ENCODE measurements at places on chromosomes 11 and 22.
A peak's percentile ranks its signal among the peaks of the same experiment; 100 is the strongest.

DNA sequence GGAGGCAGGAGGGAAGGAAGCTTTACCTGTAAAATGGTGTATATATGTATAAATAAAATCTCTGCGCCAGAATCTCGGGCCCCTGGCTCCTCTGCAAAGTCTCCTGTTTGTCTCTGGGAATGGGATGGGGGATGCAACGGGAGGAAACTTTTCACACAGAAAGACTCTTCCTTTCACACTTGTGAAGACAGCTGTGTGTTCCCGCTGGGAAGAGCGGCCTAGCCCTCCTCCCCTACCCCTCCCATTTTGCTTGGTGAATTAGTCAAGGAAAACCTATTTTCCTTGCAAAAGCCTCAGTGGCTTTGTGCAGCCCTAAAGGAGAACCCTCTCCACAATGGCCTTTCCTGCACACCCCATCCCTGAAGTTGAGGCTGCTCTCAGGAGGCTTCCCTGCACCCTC, 9.4 kb upstream of the IGF2 start:
- no peak for DNase-seq

GRCh38 chr11:78796956-78797355, 222.3 kb upstream of the NARS2 start:
- no peak for DNase-seq

GRCh38 chr11:67126986-67127385, 7.9 kb downstream of the KDM2A start:
- no peak for DNase-seq

DNA sequence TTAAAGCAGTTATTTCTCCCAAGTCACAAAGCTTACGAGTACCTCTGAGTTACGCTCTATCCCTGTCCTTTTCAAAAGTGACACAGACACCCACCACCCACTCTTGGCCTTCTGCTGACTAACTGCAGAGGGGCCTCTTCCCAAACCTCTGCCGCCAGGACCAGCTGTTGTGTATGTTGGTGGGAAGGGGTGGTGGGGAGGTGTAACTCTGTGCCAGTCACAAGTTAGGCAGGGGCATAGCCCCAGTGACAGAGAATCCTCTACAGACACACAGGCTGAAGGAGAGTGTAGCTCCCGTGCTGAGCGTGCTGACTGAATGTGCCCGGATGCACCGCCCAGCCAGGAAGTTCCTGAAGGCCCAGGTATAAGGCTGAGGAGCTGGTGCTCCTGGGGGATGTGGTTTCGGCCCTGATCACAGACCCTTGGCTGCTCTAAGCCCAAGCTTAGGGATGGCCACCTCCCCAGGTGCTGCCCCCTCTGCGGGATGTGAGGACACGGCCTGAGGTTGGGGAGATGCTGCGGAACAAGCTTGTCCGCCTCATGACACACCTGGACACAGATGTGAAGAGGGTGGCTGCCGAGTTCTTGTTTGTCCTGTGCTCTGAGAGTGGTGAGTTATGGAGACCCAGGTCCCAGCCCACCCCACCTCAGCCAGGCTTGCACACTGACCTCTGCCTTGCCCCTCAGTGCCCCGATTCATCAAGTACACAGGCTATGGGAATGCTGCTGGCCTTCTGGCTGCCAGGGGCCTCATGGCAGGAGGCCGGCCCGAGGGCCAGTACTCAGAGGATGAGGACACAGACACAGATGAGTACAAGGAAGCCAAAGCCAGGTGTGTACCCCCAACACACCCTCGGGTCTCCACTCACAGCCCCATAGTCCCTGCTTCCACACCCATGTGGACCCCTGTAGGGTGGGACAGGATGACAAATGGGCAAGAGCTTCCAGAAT, 4.9 kb downstream of the RIC8A start:
- DNase-seq, result no peak

DNA sequence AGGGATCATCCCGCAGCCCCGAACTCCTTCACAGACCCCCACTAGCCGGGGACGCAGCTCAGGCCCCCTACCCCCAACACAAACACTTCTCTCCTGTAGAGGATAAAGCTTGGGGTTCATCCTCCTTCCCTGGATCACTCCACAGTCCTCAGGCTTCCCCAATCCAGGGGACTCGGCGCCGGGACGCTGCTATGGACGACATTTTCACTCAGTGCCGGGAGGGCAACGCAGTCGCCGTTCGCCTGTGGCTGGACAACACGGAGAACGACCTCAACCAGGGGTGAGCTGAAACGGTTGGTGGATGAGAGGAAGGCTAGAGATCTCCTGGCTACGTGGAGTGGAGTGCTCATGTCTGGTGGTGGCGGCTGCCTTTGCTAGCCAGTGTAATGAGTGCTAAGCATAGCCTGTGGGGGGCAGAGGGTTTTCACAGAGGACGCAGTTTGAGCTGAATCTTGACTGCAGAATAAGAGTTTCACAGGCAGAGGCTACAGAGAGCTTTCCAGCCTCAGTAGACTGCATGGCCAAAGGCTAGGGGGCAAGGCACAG, 580 bp downstream of the ILK start:
- DNase-seq, result no peak

DNA sequence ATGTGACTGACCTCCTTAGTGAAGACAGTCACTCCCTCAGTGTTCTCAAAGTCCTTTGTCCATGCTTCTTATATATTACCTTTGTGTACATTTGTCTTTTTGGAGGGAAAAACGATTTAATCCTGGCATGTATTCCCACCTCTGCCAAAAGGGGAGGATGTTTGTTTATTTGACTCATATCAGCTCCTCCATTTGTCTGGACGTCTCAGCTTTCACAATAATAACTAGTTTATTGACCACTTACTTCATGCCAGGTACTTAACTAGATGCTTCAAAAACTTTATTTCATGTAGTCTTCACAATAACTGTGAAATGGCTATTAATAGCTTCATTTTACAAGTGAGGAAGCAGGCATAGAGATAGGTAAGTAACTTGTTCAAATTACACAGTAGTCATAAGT, 5.3 kb downstream of the TBCEL start:
- DNase-seq, result no peak

DNA sequence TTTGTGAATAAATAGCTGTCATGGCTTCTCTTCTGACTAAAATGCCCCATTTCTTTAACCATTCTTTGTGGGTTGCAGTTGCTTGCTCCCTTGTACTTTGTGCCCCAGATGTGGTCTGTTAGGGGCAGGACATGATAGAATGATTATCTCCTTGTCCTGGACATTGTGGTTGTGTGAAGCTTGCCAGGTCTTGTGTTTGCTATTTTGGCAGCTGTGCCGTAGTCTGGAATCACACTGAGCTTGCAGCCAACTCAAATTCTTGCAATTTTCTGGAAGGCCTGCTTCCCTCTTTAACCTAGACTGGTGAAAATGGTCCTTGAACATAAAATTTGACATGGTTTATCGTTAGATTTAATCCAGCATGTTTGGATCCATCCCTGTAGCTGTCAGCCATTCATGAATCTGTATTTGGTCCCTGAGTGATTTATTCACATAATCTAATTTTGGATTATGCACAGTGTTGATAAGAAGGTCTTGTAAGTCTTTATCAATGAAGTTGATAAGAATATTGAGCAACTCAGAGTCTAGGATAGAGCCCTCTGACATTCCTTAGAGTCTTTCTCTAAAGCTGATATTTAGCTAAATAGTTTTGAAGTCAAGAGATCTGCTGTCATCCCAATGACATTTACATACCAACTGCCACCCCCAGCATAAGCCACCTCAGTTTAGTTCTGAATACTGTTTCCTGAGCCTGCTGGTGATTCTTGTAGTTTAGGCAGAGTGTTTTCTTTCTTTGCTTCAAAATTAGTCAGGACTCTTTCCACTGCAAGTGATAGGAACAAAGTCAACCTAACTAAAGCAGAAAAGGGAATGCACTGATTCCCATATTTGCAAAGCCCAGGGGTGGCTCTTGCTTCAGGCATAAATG, 9.8 kb downstream of the SPON1 start:
- no peak for DNase-seq

- DNase-seq, result no peak
Observed at GRCh38 chr11:20589796-20590195, 9.6 kb upstream of the SLC6A5 start.

- DNase-seq, result no peak
Observed at GRCh38 chr11:128707681-128708080, 13.8 kb downstream of the FLI1 start.

GRCh38 chr11:129278586-129279319, 86.6 kb upstream of the ARHGAP32 start:
- DNase-seq, result no peak

DNA sequence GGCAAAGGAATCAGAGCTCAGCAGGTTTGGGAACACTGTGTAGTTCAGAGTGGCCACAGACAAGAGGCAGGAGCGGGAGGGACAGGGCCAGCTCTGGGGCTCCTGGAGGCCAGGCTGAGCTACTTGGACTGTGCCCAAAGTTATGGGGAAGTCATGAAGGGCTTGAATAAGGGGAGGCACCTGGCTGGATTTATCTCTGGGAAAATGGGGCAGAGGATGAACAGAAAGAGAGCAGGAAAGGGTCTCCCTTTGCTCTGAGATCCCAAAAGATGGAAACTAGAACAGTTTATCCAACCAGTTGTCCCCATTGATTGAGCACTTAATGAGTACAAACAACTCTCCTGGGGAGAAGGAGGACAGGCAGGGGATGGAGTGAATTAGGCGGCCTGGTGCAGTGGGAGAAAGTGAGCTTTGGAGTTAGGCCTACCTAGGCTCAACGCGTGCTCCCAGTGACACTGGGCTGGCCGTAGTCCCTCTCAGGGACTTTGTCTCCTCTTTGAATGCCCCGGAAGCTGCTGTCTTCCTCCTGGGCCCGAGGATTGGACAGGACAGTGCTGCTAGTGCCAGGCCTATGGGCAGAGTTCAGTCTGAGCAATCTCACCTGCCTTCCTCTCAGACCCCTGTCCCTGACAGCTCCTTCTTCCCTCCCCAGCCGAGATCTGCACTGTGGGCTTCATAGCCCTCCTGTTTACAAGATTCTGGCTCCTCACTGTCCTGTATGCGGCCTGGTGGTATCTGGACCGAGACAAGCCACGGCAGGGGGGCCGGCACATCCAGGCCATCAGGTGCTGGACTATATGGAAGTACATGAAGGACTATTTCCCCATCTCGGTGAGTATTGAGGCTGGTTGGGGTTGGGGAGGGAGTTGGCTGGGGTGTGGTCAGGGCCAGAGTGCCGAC, 2.0 kb downstream of the MOGAT2 start:
- DNase-seq, result no peak

GRCh38 chr11:10784232-10785145, 24.2 kb downstream of the EIF4G2 start:
- no peak for DNase-seq

- DNase-seq, result no peak
Observed at GRCh38 chr11:70572974-70573260, 174.6 kb downstream of the CTTN start.

GRCh38 chr11:68508425-68508824, 47.9 kb downstream of the PPP6R3 start:
- DNase-seq, result no peak

- DNase-seq, result no peak
Observed at GRCh38 chr11:134818516-134818915, 406.5 kb upstream of the B3GAT1 start.

DNA sequence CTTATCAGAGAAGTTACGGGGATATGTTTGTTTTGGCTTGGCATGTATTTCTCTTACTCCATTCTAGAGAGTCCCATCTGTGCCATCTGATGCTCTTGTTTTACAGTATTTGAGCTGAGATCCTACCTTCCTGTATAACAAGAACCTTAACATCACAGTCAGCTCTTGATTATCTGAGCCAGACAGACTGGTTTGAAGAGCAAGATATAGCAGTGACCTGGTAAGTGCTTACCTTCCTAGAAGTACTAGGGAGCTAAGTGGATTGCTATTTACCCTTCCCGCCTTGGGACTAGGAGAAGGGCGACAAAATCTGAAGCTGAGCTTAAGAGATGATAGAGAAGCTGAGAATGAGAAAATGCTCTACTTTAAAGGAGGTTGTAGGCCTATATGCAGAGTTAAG, 235.3 kb downstream of the CSNK2A3 start:
- DNase-seq, result no peak

- no peak for DNase-seq
Observed at GRCh38 chr11:128705124-128705920, 11.4 kb downstream of the FLI1 start.

DNA sequence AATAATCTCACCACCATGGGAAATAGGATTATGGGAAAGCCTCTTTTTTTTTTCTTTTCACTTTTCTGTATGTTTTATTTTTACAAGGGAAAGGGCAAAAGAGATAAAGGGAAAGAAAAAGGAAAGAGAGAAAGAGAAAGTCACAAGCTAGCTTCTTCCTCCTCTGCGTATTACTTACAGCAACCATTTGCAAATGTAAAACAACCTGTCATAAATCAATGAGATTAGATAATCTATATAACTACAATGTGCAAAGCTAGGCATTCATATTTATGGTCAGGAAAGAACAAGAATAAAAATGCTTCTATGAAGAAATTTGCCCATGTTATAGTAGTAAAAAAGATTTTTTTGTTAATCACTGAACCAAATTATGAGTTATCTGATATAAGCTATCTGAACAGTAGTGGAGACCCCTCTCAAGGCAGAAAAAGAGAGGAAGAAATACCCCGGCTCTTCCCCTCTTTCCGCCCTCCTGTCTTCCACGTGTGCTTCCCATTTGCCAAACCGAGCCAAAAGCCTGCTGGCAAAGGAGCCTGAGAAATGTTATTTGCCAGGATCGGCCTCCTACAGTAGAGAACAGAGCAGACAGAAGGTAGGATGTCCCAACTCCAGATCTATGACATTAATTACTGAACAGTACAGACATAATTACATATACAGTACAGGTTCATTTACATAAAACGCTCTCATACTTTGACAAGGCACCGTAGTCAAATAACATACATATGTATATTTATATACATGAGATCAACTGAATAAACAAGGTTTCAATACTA, 50.2 kb downstream of the ARHGAP32 start:
- DNase-seq, result no peak

DNA sequence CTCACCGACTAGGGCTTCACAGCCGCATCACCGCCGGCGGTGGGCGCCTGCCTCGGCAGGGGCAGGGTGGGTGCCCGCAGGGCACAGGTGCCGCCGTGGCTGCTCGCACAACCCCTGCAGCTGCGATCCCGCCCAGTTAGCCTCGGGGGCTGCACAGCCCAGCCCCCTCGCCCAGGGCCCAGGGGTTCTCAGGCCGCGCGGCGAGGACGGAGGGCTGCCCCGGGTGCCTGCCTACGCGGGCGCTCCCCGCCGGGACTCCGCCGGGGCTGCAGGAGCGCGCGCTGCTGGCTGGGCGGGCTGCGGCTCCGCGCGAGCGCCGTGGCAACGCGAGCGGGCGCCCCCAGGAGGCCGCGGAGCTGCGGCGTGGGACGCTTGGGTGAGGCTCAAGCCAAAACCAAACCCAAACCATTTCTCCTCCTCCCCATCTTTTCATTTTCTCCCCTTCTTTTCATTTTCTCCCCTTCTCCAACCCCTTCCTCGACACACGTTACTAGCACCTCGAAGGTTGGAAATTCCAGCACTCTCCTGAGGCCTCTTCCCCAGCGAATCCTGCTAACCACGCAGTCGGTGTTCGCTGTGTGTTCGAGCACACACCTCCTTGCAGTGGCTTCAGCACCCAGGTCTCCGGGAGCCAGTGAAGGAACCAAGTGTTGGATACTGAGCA, at the start of gene MICAL3:
Gene MICAL3 (minus strand): TSS at position 286 of the 664 bp plus-strand sequence. CDS start 117,749 bp downstream, outside the sequence.
- peak; percentile 21 for DNase-seq

GRCh38 chr11:240315-240714, 3.5 kb downstream of the PSMD13 start:
- no peak for DNase-seq

- no peak for DNase-seq
Observed at GRCh38 chr11:69352715-69353319, 58.9 kb downstream of the MYEOV start.

Measured in stimulated activated CD4-positive, alpha-beta T cell treated with anti-CD3 and anti-CD28 coated beads, Interleukin-1b, Interleukin-23, amount 100 ng/mL, for 1 hour (primary cell).